ENCODE measurements at places on chromosomes 5 and 9.

- DNase-seq: no peak
These were observed 73.8 kb downstream of the AMBP start for GRCh38 chr9:114004221-114004716.

- no peak for DNase-seq
These were observed 126.6 kb upstream of the DHFR start for GRCh38 chr5:80781356-80781755.

DNA sequence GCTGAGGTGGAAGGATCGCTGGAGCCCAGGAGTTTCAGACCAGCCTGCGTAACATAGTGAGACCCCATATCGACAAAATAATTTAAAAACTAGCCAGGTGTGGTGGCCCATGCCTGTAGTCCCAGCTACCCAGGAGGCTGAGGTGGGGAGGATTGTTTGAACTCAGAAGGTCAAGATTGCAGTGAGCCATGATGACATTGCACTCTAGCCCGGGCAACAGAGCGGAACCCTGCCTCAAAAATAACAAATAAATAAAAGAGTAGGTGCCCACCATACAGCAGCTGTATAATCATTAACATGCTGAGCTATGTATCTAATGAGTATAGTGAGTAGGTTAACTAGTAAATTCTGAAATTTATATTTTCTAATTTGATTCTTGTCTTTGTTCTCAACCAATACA lies 11.0 kb upstream of the ATP6V0E1 start:
- no peak for DNase-seq

- DNase-seq: no peak
These were observed 21.0 kb downstream of the GLRX start for GRCh38 chr5:95801532-95801931.

- DNase-seq: no peak
These were observed 217.2 kb upstream of the TBCA start for GRCh38 chr5:77993141-77993854.

DNA sequence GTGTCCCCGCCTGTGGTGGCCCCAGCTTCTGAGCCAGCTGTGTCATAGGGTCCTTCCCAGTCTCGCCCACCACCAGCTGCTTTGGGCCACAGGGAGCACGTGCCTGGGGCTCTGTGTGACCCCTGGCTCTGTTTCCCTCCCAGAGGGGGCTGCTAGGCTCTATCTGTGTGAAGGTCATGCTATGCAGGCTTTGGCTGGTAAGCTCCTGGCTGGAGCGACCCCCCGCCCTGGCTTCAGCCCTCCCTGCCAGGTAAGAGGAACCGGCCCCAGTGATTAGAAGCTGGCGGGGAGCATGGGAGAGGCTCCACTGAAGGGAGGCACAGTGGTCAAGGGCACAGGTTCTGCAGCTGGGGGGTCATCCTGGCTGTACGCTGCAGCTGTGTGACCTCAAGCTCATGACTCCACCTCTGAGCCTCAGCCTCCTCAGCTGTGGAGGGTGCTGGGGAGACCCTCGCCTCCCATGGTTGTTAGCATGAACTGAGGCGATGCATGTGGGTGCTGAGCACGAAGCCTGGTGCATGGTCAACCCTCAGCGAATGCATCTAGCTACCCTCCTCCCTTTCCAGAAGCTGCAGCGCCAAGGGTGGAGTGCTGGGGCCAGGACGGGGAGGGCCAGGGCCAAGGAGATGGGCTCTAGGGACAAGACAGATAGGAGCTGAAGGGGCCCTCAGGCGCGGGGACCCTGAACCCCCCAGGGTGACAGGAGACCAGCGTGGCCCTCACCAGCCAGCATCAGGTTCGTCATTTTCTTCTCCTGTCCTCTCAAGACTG lies 163.8 kb upstream of the MVB12B start:
- no peak for DNase-seq

DNA sequence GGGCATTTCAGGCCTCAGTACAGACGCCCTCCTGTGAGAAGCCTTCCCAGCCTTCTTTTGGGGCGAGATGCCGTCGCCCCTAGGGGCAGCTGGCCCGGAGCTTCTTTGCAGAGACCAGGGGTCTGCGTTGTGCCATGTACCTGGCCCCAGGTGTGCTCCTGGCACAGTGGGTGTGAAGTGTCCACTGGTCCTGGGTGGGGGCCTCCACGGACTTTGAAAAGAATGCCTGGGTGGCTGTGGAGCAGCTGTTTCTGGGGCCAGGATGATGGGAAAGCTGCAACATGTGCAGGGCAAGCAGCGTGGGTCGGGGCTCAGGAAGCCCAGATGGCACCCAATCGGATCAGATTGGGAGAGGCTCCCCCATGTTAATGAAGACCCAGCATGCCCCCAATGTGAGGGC lies 47.8 kb downstream of the WNK2 start:
- DNase-seq: no peak

DNA sequence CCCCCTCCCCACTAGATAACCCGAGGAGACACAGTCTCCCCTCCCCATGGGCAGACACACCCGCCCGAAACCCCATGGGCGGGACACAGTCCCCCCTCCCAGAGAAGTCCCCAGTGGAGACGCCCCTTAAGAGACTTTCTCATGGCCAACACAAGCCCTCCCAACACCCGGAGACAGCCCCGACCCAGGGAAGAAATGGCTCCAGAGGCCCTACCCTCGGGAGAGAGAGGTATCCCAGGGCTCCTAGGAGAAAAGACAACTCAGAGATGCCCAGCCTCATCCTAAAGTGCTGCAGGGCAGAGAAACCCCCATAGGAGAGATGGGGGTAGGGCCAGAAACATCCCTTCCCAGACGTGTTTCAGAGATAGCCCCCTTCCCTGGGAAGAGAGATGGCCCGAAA lies 27.4 kb downstream of the PCDH1 start:
- no peak for DNase-seq

GRCh38 chr9:37798677-37799076 lies 1.9 kb upstream of the DCAF10 start:
- DNase-seq: no peak

DNA sequence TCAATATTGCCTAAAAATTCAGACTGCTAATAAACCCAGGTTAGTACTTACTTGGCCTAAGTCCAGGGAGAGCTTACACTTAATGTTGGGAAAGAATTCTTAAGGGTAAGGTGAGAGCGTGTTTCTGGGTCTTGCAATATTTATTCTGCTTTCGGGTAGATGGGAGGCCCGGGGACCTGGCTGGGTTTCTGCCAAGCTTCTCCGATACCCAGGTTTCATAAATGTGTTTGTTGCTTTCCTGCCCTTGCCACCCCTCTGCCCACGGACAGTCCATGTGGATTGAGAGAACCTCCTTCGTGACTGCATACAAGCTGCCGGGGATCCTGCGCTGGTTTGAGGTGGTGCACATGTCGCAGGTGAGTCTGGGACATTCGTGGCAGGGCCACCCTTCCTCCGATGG lies 48.4 kb upstream of the FOXI1 start:
- DNase-seq: no peak

DNA sequence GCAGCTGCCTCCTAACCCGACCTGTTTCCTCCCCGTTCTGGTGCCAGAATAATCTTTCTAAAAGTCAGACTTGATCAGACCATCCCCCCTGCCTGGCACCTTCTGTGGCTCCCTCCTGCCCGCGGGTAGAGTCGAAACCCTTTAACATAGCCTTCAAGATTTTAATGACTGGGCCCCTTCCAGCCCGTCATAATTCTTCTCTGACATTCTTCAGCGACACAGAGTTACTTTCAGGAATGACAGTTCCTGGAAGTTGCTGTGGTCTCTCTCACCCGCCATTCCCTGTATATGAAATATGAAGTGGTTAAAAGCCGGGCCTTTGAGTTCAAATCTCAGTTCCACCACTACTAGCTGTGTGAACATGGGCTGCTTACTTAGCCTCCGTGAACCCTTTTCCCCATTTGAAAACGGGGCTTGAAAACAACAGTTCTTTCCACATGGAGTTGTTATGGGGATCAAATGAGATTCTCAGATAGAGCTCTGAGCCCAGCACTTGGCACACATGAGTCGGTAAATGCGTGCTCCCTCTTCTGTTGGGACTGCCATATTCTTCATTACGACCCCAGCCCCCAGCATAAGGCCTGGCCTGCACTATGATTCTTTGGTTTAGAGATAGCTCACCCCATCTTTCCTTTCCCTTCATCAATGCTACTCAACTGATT lies 737 bp downstream of the NANS start:
- DNase-seq: peak; percentile 31

- no peak for DNase-seq
These were observed 636.3 kb downstream of the GABRG2 start for GRCh38 chr5:162703914-162704313.

- peak; percentile 14 for DNase-seq
These were observed 52.3 kb downstream of the CAST start for GRCh38 chr5:96714450-96714849.

DNA sequence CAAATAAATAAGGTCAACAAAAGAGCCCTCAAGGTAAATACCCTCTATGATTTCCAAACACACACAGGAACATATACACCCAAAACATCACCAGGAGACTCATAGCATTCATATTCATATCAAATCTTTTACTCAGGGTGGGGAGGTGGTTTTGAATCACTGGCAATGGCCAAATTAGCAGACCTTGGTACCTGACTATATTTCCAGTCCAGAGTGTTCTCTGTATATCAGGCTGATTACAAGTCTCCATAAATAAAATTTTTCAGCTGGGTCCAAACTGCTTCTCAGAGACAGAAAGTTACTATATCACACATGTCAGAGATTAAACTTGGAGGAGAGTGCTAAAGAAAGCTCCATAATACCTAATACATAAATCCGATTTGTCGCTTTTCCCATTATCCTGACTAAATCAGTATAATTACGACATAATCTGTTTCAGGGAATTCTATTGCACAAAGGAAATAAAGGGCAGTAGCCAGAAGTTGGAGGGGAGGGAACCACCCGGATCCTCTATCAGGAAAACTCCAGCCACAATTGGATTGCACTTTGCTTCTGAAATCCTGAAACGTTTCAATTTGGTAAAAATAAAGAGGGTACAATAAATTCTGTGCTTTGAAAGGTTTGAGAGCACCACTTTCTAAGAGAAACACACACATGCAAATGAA lies 7.0 kb upstream of the GOLGA1 start:
- no peak for DNase-seq

GRCh38 chr5:175700991-175701390 lies 43.1 kb downstream of the HRH2 start:
- DNase-seq: peak; percentile 41

DNA sequence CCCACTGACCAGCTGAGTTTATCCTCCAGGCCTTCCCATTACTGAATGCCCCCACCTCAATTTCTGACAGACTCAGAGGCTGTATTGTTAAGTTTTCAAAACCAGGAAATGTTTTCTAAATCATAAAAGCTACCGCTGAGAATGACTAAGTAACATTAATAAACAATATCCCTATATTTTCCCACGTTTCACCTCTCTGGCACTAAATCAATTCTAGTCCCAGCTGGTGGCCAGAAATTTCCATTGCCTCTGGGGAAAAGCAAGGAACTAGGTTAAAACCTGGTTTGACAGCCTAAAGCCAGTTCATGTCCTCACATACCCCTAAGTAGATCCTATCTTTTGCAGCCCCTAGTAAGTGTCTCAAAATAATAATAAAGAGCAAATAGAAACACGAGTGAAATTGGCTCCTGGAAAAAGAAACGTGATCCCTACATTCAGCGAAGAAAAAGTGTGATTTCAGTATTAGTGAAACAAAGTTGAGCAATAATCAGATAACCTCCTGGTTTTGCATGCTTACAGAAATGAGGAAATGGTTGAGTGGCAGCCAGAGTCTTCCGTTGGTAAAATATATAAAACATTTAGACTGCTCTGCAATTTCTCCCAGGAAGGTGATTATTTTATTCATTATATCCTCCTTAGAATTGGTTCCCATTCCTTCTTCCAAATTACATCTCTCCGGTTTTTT lies 110.9 kb downstream of the ESM1 start:
- no peak for DNase-seq

DNA sequence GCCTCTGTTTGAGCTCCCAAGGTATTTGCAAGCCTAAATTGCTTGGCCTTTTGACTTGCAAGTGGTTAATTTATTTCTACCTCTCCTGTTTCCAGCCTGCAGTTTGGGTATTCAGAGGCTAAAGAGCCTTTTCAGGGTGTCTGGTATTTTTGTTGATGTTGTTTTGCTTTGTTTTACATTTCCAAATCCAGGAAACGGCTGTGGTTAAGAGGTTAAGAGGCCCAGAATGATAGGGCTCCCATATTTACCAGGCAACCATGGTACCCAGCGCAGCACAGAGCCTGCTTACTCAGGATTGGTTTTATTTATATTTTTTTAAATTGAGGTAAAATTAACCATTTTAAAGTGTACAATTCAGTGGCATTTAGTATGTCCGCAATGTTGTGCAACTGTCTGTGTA lies 92.1 kb downstream of the PDZD2 start:
- DNase-seq: peak; percentile 39

- no peak for DNase-seq
These were observed 274.2 kb upstream of the TARS1 start for GRCh38 chr5:33166522-33166921.

DNA sequence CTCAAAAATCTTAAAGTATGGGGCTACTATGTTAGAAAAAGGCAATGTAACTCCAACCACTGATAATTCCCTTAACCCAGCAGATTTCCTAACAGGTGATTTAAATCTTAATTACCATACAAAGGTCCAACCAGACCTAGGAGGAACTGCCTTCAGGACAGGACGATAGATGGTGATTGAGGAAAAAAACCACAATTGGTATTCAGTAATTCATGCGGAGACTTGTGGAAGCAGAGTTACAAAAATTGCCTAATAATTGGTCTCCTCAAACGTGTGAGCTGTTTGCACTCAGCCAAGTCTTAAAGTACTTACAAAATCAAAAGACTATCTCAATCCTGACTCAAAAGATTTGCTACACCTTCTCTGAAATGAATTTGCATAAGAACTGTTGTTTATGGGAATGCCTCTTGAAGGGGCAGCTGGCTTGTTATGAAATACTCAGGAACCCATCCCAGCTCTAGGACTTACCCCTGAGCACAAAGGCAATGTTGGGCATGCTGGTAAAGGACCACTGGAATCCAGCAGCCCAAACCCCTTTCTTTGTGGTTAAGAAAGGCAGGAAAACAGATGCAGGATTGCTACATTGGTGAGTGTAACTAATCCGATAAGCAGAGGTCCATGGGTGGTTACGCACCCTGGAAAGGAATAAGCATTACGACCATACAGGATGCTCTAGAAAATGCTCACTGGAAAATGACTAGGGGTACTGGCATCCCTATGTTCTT lies 26.7 kb upstream of the EPB41L4A start:
- no peak for DNase-seq

DNA sequence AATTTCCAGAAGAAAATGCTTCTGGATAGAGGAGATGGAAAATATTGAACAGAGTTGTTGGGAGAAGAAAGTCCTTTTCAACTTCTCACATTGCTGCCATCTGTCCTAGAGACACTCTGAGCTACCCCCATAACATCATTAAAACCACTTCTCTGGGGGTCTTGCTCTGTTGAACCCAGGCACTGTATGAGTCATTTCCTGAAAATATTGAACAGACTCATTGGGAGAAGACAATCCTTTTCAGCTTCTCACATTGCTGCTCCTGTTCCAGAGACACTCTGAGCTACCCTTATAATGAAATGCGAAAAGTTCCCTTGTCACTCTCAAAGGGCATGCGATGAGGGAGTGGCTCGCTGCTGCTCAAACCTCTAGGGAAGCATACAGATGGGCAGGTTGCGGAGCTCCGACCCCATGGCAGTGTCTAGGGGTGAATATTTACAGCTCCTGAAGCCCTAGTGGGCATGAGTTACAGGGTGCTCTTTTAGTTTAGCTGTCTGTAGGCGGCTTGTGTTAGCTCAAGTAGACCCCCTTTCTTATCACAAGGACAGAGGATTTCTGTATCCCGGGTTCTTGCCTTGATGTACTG lies 90.7 kb downstream of the CDKN2A start:
- no peak for DNase-seq

Data from natural killer cell (primary cell).